Stimulated activated CD4-positive, alpha-beta T cell treated with anti-CD3 and anti-CD28 coated beads, Interleukin-15, amount 100 ng/mL, for 48 hours (primary cell): ENCODE measurements at places on chromosomes 13 and 19.

DNA sequence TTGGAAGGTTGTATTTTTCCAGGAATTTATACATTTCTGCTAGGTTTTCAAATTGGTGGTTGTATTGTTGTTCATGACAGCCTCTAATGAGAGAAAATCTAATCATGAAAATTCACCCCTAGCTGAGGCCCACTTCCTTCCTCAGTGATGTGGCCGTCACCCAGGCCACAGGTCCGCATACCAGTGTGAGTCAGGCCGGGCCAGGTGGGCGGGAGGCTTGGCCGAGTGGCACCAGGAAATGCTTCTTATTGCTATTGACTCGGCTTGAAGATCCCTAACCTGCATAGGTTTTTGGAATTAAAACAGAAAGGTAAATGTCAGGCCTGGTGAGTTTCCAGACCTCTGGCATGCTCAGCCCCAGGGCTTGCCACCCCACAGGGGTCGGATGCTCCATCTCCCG, 88.7 kb downstream of the SCGB2B2 start:
- no peak for DNase-seq

- DNase-seq: peak; percentile 86
Observed at GRCh38 chr19:49387936-49388372, at the start of gene KASH5. Gene KASH5, plus strand, starts transcription at chr19:49388249. Its CDS starts 2,635 bp downstream, at chr19:49390884.

GRCh38 chr19:11291415-11291814, 4.5 kb upstream of the TSPAN16 start:
- no peak for DNase-seq

- no peak for DNase-seq
Observed at GRCh38 chr19:4930664-4931063, 21.4 kb downstream of the UHRF1 start.

DNA sequence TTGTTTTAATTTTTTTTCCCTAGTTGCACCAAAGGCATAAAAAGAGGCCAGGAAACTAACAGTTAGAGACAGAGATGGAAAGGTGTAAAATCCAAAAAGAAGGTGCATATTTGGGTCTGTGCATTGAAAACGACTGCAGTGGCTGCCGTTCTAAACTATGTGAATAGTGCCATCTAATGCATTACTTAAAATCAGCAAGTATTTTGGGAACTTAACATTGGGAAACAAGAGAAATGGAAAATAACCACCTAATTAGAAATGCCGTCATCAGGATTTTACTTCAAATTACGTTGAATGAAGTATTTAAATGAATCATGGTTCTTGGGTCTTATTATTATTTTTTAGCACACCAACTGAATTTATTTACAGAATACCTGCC, 189.5 kb upstream of the MIR17HG start:
- no peak for DNase-seq

- no peak for DNase-seq
Observed at GRCh38 chr13:57588639-57589038, 42.9 kb upstream of the PCDH17 start.

- DNase-seq: no peak
Observed at GRCh38 chr19:18795540-18795939, 4.4 kb upstream of the COMP start.

- DNase-seq: no peak
Observed at GRCh38 chr19:6464070-6464873, at the start of gene CRB3. Gene CRB3, plus strand, starts transcription at chr19:6464271. Its CDS starts 431 bp downstream, at chr19:6464702.

DNA sequence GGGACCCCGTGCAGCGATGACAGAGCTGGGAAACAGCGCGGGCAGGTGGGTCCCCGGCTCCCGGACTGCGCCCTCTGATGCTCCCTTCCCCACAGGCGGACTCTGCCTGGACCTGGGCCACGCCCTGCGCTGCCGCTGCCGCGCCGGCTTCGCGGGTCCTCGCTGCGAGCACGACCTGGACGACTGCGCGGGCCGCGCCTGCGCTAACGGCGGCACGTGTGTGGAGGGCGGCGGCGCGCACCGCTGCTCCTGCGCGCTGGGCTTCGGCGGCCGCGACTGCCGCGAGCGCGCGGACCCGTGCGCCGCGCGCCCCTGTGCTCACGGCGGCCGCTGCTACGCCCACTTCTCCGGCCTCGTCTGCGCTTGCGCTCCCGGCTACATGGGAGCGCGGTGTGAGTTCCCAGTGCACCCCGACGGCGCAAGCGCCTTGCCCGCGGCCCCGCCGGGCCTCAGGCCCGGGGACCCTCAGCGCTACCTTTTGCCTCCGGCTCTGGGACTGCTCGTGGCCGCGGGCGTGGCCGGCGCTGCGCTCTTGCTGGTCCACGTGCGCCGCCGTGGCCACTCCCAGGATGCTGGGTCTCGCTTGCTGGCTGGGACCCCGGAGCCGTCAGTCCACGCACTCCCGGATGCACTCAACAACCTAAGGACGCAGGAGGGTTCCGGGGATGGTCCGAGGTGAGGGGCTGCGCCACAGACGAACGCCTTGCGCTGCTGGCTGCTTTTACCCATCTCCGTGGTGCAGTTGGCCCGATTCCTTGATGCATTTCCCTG, 7.8 kb upstream of the SELENOV start:
- DNase-seq: peak; percentile 24

DNA sequence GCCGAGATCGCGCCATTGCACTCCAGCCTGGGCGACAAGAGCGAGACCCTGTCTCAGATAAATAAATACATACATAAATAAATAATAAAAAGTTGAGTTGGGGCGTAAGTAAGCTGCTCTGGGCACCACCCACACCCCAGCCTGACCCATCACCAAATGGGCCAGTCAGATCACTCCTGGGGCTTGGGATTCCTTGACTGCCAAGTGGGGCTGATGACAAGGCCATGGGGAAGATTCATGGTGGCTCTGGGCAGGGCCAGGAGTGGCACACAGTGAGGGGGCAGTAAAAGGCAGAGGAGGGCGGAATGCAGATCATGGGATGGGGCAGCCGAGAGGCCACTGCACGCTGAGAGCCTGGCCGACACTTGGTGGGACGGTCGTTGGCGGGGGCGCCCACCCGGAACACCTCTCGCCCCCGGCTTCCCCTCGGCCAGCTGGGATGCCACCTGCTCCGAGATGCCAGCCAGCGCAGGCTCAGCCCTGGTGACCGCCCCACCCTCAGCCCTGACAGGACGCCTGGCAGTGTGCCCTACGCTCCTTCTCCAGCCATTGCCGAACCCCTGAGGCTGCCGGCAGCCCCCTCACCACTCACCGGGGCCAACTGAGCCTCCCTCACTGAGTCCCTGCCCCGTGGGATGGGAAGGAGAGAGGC, 10.9 kb downstream of the ZNF653 start:
- no peak for DNase-seq

DNA sequence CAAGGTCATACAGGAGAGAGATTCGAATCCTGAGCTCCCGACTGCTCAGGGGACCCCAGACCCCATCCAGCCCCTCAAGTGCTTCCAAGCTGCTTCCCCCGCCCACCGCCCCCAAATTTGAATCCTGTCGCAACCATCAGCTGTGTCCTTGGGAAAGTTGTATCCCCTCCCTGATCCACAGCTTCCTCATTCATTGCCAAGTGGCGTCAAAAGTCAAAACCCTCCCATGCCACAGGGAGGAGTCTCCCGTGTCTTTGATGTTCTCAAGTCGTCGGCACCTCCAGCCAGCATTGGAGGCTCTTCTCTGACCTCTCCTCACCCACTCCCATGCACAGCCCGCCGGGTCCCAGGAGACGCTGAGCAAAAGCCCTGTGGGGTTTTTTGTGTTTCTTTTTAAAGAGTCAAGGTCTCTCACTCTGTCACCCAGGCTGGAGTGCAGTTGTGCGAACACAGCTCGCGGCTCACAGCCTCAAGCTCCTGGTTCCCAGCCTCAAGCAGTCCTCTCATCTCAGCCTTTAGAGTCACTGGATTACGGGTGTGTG, 2.8 kb upstream of the IFI30 start:
- no peak for DNase-seq

DNA sequence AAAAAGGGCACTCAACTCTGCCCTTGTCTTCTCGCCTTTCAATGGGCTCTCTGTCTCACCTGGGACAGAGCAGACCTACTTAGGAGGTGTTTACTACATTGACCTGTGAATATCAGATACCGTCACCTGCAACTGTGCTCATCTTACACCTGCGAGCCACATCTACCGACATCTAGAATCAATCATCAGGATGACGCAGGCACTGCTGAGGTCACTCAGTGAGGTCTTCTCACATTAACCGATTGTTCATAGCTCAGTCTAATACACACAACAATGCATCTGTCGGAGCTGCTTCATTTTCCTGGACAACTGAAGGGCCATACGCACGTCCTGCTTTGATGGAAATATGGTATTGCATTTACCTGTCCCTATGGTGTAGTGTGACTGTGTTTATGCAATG, 211.9 kb downstream of the FGF9 start:
- no peak for DNase-seq

DNA sequence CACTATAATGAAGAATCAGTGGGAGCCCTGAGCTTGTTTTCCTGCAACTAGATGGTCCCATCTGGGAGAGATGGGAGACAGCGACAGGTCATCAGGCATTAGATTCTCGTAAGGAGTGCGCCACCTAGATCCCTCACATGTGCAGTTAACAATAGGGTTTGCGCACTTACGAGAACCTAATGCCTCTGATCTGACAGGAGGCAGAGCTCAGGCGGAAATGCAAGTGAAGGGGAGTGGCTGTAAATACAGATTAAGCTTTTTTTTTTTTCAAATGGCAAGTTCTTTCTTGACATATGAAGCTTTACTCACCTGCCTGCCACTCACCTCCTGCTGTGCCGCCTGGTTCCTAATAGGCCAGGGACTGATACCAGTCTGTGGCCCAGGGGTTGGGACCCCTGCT, 14.4 kb downstream of the CDC16 start:
- DNase-seq: no peak

DNA sequence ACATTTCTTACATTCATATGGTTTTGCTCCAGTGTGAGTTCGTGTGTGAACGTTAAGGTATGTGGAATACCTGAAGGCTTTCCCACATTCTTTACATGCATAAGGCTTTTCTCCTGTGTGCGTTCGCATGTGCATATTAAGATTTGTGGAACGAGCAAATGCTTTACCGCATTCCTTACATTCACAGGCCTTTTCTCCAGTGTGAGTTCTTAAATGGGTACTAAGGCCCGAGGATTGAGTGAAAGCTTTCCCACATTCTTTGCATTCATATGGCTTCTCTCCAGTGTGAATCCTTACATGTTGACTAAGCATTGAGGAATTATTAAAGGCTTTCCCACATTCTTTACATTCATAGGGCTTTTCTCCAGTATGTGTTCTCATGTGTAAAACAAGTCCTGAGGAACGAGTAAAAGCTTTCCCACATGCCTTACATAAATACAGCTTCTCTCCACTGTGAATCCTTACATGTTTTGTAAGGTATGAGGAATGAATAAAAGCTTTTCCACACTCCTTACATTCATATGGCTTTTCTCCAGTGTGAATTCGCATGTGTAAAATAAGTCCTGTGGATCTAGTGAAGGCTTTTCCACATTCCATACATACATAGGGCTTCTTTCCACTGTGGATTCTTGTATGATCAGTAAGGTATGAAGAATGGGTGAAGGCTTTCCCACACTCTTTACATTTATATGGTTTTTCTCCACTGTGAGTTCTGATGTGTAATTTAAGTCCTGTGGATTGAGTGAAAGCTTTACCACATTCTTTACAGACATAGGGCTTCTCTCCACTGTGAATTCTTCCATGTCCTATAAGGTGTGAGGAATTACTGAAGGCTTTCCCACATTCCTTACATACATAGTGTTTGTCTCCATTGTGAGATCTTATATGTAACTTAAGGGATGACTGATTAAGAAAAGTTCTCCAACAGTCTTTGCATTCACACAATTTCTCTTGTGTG, 10.7 kb downstream of the ZNF846 start:
- no peak for DNase-seq

- DNase-seq: no peak
Observed at GRCh38 chr13:62014299-62014698, 598.6 kb upstream of the PCDH20 start.

GRCh38 chr13:111139873-111140561, 24.9 kb downstream of the ARHGEF7 start:
- no peak for DNase-seq

GRCh38 chr19:5960005-5961001, 17.6 kb downstream of the RANBP3 start:
- DNase-seq: no peak

GRCh38 chr19:39582442-39582841, 19.9 kb upstream of the LGALS13 start:
- peak; percentile 44 for DNase-seq

GRCh38 chr13:35690581-35691207, 214.2 kb upstream of the MAB21L1 start:
- DNase-seq: no peak

DNA sequence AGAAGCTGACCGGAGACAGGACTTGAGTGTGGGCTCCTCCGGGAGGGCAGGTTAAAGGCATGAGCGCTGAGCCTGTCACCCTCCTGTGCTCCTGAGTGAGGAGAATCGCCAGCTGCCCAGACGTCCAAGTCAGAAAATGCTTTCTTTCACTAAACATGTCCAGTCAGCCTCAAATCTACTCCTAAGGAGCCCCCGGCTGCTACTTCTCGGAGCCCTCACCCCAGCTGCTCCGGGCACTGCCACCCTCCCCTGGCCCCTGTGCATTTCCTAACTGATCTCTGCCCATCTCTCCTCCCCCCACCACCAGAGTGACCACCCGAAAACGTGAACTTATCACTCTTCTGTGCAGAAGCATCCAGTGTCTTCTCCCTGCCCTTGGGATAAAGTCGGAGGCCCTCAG, 277.5 kb upstream of the SOX1 start:
- no peak for DNase-seq

DNA sequence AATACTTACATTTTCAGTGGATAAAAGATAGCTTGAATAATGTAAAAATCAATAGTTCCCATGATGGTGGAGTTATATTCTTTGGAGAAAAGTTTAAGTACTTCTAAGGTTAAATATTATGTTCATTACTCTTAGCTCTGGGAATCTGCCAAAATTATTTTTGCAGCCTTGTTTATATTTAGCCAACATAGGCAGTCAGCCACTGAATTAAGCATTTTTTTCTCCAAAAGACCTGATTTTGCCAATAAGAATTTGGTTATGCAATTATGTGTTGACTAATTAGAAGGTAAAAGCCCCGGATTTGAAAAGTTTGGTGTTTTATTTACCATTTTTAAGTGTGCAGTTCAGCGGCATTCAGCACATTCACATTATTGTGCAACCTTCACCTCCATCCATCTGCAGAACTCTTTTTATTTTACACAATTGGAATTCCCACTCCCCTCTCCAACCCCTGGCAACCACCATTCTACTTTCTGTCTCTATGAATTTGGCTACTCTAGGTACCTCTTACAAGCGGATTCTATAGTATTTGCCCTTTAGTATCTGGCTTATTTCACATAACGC, 90.1 kb upstream of the C1QTNF9B start:
- no peak for DNase-seq

- DNase-seq: no peak
Observed at GRCh38 chr13:73075954-73076353, 17.1 kb downstream of the KLF5 start.

GRCh38 chr19:55189403-55189835, 9.3 kb upstream of the SYT5 start:
- DNase-seq: no peak

- DNase-seq: no peak
Observed at GRCh38 chr19:29537181-29537580, 11.4 kb downstream of the VSTM2B start.

GRCh38 chr13:40017662-40018262, 362.3 kb downstream of the COG6 start:
- no peak for DNase-seq

GRCh38 chr19:42471554-42472249, 29.0 kb upstream of the CXCL17 start:
- DNase-seq: no peak

- DNase-seq: no peak
Observed at GRCh38 chr19:55460670-55461258, 678 bp downstream of the ISOC2 start.
